ENCODE measurements at places on chromosomes 11 and 22. TPM values are rescaled to one million over a fixed set of nuclear protein-coding genes. Genes with fewer than 3 reads are reported as not detected.

The CREB3L1 gene
- 11.3 TPM for total RNA-seq

The SLC22A25 gene
- not detected for total RNA-seq

The ANKK1 gene
- total RNA-seq: 0.24 TPM

The KREMEN1 gene
- 6.2 TPM for total RNA-seq

The DDT gene
- total RNA-seq: 257 TPM

The SAA2 gene
- total RNA-seq: 0.20 TPM

The NLRP14 gene
- total RNA-seq: 0.12 TPM

- no peak for DNase-seq
Observed at GRCh38 chr11:42806191-42806590, 505.6 kb upstream of the API5 start.

- no peak for DNase-seq
Observed at GRCh38 chr11:80451105-80451504, 1010.3 kb upstream of the TENM4 start.

DNA sequence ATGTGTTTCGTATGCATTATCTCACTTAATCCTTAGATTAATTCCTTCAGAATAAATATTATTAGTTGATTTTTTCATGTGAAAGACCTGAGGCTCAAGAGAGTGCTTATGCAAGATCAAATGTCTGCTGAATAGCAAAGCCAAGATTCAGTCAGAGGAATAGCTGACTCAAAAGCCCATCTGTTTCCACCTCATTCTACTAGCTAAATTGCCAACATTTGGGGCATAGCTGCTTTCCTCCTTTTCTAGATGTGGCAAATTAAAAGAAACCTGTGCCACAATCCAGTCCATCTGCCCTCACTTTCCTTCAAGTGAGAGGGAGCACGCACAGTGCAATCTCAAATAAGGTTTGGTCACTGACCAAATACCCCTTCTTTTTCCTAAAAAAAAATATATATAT is 121.1 kb downstream of the PAX6 start:
- no peak for DNase-seq

DNA sequence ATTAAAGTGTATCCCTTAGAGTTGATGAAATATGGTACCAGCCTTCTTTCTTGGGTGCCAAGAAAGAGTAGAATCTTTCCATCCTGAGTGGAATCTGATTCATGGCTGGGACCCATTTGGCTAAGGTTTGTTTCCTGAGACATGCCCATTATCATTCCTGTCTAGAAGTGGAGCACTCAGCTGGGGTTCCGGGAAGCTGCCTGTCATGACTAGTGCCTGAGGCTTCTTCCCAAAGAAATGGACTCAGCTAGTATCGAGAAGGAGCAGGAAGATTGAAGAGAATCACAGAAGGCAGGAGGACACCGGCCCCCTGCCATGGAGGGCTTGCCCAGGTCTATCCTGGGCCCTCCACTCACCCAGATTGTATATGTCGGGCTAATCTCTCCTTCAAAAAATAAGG is 57.6 kb downstream of the KREMEN1 start:
- peak; percentile 46 for DNase-seq

GRCh38 chr22:40718250-40719204 is 39.2 kb downstream of the MCHR1 start:
- no peak for DNase-seq

GRCh38 chr22:45169591-45170466 is 6.1 kb downstream of the NUP50 start:
- DNase-seq: peak; percentile 65

- no peak for DNase-seq
Observed at GRCh38 chr11:46421257-46421880, 29.8 kb upstream of the CHRM4 start.

DNA sequence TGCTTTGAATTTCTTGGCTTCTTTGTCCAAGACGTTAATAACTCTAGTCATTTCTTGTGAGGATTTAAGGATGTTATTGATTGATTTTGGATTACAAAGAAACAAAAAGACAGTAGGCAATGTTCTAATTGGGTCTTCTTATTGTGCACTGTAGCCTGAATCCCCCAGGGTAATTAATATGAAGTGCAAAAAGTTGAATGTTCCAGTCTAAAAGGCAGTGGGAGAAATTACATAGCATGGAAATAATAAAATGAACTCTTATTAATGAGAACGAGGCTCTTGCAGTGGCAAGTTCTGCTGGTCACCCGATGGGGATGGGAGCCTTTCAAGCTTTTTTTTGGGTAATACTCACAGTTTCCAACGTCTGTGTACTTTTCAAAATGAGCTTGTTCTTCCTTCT is 45.6 kb downstream of the UBASH3B start:
- DNase-seq: no peak

DNA sequence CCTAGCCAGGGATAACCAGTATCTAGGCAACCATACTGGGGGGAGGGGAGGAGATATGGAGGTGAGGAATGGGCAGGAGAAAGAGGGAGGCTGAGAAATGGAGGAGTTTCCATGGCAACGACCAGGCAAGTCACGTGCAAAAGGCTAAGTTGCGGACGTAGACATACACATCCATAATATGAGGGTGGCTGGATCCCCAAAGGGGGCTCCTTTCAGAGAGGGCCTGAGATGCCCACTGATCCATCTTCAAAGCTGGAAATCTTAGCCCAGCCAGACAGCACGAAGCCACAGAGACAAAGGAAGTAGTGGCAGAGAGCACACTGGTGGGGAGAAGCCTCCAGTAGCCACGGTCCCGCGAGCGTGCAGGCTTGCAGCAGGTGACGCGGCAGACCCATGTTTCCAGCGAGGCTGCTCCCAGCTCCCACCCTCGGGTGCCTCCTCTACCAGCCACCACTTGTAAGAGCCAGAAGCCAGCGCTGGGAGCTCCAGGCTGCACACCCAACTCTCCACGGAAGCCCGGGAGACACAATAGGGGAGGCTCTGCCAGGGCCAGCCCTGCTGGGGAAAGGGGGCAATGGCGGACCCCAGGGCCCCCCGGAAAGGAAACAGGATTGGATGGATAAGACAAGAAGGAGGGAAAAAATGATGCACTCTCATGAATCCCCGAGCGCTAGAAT is 938 bp downstream of the FXYD6 start:
- no peak for DNase-seq

DNA sequence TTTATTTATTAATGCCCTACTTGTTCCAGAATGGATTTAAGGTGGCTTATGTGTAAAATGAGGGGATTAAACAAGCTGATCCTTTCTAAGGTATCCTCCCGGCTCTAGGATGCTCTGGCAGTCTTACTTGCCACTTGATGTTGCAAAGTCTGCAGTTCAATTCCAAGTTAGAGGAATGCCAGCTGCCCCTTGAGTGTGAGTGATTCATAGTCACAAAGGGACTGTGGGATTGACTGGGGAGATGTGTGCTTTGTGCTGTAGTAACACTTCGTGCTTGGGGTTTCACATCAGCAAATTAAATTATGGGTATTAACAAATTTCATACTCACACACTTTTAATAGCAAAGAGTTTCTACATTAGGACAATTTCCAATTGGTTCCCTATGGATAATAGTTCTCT is 550.8 kb upstream of the CADM1 start:
- no peak for DNase-seq

DNA sequence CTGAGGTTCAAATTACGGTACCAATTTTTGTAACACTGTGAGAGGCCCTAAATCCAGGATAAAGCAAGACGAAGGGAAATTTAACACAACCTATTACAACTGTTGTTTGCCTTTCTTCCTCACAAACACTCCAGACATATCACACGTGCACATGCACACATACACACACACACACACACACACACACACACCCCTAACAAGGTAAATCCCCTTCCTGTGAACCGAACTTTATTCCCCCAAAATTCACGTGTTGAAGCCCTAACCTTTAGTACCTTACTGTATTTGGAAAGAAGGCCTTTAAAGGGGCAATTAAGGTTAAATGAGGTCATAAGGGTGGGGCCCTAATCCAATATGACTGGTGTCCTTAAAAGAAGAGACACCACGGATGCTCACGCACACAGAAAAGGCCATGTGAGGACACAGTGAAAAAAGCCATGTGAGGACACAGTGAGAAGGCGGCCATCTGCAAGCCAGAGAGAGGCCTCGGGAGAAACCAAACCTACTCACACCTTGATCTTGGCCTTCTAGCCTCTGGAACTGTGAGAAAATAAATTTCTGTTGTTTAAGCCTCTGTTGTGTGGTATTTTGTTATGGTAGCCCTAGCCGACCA is 1.8 kb downstream of the SERGEF start:
- peak; percentile 3 for DNase-seq

GRCh38 chr11:117823294-117823945 is 1.1 kb downstream of the FXYD2 start:
- no peak for DNase-seq

- no peak for DNase-seq
Observed at GRCh38 chr11:130549393-130549999, 101.1 kb downstream of the ADAMTS15 start.

- DNase-seq: peak; percentile 3
Observed at GRCh38 chr11:8533332-8533731, 60.7 kb downstream of the STK33 start.

DNA sequence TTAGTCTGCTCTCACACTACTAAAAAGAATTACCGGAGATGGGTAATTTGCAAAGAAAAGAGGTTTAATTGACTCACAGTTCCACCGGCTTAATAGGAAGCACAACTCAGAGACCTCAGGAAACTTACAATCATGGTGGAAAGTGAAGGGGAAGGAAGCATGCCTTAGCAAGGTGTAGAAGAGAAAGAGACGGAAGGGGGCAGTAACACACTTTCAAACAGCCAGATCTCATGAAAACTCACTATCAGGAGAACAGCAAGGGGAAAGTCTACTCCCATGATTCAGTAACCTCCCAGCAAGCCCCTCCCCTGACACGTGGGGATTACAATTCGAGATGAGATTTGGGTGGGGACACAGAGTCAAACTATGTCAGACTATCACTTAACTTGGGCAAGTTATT is 236.6 kb upstream of the ANO3 start:
- DNase-seq: no peak

DNA sequence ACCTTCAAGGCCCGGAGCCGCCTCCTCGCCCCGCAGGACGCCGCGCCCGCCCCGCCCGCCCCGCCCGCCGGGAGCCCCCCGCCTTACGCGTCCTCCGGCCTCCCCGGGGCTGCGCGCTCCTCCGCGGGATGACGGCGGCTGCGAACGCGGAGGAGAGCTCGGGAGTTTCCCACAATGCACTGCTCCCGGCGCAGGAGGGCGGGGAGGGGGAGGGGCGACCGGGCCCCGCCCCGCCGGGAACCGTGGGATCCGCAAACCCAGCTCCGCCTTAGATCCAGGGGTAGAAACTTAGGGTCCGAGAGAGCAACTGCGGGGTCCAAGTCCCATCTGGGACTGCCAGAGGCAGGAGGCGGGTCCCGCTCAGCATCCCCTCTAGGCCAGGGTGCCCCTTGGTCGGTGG is at the start of gene CEND1:
CEND1 (minus strand) TSS at position 148 of the 400 bp plus-strand sequence. CDS start 1,514 bp downstream, outside the sequence.
- no peak for DNase-seq

- no peak for DNase-seq
Observed at GRCh38 chr11:101482556-101483124, 101.2 kb downstream of the TRPC6 start.

DNA sequence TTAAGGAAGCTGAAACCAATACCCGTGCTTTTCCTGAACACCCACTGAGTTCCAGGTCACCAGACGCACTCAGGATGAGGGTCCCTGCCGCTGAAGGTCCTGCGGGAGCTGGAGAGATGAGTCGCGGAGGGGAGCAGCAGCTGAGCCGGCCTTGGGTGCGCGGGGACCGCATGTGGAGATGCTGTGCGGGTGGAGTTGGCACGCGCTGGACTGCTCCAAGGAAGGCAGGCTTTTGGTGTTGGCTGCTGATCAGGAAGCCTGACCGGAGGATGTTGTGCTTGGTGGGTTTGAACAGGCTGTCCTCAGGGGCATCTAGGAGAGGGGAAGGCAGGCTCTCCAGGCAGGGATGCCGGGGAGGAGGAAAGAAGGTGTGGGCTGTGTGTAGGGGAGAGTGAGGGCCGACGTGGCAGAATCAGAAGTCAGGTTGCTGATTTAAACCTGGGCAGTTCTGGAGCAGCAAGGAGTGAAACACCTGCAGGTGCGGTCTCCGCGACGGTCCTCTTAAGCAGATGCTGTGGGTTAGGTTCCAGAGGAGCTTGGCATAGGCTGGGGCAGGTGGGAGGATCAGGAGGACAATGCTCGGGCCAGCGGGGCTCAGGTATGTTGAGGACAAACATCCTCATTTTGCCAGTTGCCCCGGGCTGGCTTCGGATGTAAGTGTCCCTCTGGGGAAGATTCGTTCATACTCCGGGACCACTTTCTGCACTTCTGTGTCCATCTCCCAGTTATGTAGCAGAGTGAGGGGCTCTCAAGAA is 197.5 kb upstream of the B3GAT1 start:
- DNase-seq: no peak

DNA sequence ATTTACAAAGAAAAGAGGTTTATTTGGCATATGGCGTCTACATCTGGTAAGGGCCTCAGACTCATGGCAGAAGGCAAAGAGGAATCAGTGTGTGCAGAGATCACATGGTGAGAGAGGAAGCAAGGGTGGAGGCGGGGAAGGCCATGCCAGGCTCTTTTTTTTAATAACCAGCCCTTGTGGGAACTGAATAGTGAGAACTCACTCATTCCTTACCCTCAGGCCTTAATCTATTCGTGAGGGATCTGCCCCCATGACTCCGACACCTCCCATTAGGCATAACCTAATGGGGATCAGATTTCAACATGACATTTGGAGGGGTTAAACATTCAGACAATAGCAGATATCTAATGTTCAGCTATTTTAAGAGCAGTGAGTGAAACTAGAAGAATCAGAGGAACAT is 55.7 kb downstream of the ATM start:
- DNase-seq: peak; percentile 15

DNA sequence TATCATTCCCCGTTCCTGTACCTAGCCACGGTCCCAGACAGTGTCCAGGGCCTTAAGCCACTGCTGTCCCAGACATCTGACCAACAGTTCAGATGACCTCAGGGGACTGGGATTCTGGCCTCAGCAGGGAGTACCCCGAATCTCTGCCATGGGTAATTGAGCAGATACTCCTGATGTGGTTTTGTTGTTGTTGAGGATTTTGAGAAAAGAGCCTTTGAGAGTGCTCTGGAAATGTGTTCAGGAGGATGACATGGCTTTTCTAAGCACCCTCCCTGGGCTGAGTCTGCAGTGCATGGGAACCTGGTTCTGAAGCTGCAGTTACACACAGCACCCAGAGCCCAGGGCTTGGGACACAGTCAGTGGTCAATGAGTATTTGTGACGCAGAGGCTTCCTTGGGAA is 30.4 kb downstream of the ADAMTS15 start:
- peak; percentile 72 for DNase-seq

DNA sequence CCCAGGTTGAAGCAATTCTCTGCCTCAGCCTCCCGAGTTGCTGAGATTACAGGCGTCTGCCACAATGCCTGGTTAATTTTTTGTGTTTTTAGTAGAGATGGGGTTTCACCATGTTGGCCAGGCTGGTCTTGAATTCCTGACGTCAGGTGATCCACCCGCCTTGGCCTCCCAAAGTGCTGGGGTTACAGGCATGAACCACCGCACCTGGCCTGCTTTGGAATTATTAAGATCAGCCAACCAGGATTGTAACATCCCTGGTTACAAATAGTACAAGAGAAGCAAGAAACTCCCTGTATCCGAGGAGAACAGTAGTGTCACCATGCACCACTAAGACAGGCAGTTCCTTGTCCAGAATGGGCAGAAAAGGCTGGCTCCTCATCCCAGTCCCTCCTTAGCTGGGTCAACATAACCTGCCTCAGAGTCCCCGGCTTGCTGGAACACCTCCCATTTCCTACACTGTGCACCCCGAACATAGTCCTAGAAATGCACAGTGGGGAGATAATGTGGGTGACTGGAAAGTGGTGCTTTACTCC is 77.2 kb upstream of the INCENP start:
- no peak for DNase-seq

All from RPMI7951 (cell line).